ENCODE measurements at places on chromosomes 1 and 21.
A peak's percentile ranks its signal among the peaks of the same experiment; 100 is the strongest.

GRCh38 chr21:41899426-41900202 is 20.5 kb upstream of the PRDM15 start:
- DNase-seq = no peak

GRCh38 chr1:4020449-4020848 is 120.4 kb upstream of the C1orf174 start:
- DNase-seq = no peak

DNA sequence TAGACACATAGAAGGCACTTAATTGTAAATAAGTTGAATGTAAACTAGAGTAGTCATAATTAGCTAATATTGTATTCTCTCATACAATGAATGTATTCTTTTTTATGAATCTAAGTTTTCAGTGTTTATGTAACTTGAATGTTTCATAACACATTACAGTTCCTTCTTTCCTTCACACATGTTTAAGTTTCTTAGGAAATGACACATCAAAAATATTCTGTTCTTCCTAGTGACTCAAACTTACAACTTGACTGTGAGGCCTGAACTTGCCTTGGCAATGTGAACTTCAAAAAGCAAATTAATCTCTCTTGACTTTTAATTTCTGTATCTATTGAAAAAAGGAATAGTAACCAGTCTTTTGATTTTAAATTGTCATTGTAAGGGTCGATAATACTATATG is 700.1 kb downstream of the KCNT2 start:
- no peak for DNase-seq

GRCh38 chr21:29221253-29221744 is 77.4 kb upstream of the BACH1 start:
- DNase-seq = peak; percentile 76

- peak; percentile 68 for DNase-seq
Observed at GRCh38 chr1:6033986-6034749, 11.5 kb upstream of the KCNAB2 start.

- DNase-seq = no peak
Observed at GRCh38 chr21:44397431-44398031, 44.1 kb downstream of the TRPM2 start.

DNA sequence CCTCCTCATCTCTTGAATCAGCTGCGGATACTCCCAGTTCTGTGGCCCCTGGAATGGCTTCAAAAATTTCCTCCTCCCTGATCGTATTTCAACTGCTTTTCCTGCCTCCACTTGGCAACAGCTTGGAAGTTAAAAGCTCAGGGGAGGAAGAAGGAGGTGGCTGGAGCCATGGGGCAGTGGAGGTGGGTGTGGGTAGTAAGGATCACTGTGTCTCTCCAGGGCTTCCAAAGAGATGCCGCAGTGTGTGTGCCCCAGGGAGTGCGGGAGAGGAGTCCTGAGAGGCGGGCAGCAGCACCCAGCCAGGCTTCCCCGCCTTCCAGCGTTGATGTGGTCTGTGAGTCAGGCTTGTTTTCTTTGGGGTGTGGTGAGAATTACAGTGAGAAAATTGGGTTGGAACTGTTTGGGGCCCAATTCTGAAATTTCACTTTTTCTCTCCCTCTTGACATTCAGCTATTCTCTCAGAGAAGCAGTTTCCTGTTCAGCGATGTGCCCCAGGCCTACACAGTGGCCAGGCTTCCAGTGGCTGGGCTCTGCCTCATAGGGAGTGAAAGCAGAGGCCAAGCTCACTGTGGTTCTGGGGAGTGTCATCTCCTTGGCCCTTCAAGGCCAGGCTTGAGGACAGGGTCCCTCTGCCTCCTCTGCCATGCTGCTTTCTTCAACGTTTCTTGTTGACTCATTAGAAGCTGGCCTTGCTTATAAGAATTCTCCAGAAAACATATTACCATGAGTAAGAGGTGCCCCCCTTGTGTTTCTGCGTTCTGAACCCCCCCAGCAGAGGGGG is 69.0 kb downstream of the PGM1 start:
- peak; percentile 89 for DNase-seq

DNA sequence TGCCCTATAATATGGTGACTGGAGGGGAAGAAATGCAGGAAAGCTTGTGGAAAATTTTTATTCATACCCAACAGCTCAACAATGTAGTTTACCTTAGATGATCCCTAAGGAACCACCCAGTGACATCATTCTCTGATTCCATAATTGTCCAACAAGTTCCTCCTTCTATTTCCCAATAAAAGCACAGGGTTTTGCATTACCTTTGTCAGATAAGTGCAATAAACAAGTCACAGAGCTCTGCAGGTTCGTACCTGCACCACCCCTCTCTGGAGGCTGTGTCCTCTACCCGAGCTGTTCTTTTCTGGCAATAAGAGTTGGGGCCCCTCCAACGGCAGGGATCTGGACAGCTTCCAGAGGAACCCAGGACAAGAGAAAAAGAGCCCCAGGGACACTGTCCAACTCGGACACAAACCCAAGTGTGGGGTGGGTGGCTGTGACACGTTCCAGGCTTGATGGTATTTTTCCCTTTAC is 38.8 kb downstream of the RCAN1 start:
- no peak for DNase-seq

DNA sequence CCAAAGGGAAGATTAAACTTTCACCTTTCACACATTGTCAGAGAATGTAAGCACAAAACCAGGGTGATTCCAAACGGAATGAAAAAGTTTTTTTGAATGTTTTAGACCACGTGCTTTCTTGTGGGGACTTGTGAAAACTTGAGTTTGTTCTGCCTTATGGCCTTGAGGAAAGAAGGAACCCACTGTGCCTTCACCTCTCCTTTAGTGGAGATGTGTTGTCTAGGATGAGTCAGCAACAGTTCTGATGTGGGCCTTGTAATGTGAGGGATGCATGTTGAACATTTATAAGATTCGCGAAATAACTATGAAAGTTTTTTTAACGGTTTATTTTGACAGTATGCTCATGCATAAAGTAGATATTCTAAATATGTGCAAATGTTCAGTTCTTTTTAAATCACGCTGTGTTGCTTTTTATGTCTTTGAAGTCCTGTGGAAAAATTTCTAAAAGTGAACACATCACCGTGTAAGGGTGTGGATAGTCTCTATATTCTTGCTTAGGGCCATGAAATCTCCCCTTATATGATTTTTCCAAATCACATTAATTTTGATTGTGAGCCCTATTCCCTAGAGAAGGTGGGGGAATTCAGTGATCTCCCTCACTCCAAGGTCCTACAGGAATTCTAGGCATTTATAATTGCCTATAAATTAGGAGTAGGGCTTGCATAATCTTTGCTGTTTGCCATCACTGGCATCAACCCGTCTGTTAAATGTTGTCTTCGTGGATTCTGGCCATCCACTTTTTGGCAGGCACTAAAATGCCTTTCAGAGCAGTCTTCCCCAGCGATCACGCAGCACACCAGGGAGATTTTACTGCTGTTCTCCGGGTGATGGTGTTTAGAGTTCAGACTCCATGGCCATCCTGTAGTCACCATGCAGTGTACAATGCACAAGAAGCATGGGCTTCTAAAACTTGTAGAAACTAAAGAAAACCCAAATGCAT is 47.4 kb downstream of the PLA2G4A start:
- DNase-seq = no peak

- DNase-seq = no peak
Observed at GRCh38 chr1:96206451-96206850, 515.1 kb upstream of the PTBP2 start.

GRCh38 chr21:24339406-24339805 is 1267.9 kb downstream of the MRPL39 start:
- DNase-seq = no peak

DNA sequence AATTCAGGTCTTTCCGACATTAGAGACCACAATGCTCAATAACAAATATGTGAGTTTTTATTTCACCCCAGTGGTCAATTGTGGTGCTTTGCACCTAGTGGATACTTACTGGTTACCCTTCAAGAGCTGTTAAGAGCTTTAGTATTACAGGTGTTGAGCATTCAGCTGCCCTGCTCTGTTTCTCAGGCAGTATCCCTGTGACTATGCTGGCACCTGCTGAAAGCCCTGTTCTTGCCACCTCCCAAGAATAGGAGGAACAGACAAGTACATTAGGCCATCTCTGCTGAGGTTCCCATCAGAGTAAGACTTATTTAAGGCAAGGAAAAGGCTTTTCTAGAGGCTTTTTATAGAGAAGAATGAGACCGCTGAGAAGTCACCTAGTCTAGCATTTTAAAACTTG is 60.8 kb downstream of the NOS1AP start:
- DNase-seq = no peak

- DNase-seq = peak; percentile 50
Observed at GRCh38 chr1:192807211-192808162, 1.4 kb upstream of the RGS2 start.

GRCh38 chr1:16258591-16259135 is 21.7 kb upstream of the CPLANE2 start:
- DNase-seq = no peak

DNA sequence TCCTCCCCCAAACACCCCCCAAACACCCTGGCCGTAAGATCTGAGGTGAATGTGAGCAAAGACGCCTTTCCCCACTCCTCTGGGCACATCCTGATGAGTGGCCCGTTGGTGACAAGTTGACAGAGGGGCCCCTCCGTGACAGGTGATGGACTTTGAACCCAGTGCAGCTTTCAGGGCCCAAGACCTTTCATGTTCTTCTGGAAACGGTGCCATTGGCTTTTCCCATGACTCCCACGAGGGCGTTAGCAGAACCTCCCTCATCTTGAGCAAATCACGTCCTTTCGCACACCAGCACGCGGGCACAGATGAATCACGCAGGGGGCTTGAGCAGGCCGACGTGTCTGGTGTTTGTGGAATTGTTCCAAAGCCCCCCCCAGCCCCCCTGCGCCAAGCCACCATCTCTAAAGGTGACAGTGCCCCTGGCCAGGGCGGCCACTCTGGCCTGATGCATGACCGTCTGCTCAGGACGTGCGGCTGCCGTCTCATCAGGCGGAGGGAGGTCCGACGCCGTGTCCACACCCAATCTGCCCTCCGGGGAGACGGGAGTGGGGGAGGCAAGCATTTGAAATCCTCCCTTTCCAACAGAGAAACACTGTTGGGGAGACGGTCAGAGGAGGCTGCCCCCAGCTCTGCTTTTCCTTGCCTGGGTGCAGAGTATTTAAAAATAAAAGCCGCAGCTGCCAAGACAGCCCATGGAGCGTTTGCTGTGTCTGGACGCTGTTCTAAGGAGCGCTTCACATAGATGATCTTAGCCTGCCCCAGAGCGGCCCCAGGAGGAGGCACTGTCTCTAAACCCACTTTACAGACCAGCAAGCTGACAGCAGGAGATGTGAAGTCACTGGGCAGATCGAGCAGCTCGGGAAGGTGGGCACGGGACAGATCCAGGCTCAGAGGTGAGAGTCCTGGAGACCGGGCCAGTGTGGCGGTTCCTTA is 98.3 kb upstream of the ARHGEF16 start:
- DNase-seq = no peak

DNA sequence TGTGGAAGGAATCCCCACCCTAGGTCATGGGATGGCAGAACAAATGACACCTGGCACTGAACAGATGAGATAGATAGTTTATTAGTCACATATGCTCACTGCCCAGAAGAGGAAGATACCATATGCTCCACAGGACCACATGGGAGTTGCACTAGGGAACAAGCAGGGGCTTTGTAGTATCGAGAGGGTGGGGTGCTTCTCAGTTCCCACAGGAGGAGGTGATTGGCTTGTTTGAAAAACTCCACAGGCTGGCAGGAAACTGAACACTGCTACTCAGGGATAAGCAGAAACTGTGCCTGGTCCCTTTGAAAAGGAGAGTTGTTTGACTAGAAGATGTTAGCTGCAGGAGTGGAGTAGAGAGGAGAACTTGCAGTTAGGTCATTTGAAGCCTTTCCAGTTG is 31.9 kb upstream of the RXRG start:
- DNase-seq = no peak

- DNase-seq = no peak
Observed at GRCh38 chr1:186648613-186649012, 31.6 kb downstream of the PTGS2 start.

DNA sequence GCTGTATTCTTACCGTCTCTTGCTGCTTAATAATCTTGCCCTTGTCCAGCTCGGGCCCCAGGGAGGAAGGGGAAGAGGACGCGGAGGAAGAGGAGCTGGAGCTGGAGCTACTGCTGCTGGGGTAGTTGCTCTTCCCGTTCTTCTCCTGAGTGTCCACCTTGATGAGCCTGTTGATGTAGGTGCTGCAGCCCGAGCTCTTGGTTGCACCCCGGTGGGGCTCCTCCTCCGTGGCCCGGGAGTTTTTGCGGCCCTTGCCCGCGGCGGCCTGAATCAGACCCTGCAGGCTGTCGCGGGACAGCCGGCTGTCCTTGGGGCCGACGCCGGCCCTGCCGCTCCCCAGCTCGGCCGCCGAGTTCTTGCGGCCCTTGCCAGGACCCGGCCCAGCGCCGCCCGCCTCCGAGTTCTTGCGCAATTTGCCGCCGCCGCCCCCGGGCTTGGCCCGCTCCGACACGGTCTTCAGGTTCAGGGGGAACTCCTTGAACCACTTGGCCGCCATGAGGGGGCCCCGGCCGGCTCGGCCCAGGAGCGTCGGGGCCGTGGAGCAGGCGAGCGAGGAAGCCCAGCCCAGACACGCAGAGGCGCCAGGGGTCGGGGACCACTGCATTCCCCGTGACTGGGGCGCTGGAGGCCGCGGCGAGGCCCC is 475 bp upstream of the TDRD10 start:
- DNase-seq = no peak

GRCh38 chr21:41232013-41232412 is 64.1 kb downstream of the BACE2 start:
- DNase-seq = no peak

- DNase-seq = peak; percentile 86
Observed at GRCh38 chr21:45386728-45387371, 18.1 kb upstream of the COL18A1 start.

- DNase-seq = no peak
Observed at GRCh38 chr1:95991787-95992520, 729.6 kb upstream of the PTBP2 start.

DNA sequence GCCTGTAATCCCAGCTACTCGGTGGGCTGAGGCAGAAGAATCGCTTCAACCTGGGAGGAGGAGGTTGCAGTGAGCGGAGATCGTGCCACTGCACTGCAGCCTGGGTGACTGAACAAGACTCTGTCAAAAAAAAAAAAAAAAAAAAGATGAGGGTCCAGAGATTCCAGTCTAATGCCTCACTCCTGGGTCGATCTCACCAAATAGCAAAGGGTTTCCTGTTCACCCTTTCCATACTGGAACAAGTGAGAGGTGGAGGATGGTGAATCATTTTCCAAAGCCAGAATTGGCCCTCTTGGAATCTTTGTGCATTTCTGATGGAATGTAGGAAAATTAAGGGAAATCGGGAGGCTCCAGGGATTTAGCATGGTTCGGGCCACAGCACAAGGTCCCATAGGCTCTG is 58.1 kb upstream of the ZNF648 start:
- DNase-seq = no peak

DNA sequence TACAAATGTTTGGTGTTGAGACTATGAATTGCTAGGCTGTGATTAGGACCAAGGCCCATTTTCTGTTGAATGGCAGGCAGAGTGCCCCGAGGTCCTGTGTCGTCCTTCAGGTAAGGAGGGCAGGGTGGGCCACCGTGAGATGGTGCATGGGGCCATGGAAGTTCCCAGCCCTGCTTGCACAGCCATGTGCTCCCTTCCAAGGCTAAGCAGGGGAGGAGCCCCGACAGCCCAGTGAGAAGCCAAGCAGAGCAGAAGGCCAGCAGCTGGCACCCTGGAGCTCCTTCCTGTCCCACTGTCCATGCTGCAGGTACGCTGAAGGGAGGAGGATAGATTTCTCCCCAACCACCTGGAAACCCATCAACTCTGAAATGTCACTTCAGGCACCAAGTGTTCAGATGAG is 8.2 kb upstream of the NUAK2 start:
- DNase-seq = no peak

All from myocyte (in vitro differentiated cells).